ENCODE measurements at places on chromosomes 11 and 22.
A peak's percentile ranks its signal among the peaks of the same experiment; 100 is the strongest.

- ATAC-seq: peak; percentile 78
Measured at GRCh38 chr11:120302001-120302805, 22.9 kb upstream of the TLCD5 start.

DNA sequence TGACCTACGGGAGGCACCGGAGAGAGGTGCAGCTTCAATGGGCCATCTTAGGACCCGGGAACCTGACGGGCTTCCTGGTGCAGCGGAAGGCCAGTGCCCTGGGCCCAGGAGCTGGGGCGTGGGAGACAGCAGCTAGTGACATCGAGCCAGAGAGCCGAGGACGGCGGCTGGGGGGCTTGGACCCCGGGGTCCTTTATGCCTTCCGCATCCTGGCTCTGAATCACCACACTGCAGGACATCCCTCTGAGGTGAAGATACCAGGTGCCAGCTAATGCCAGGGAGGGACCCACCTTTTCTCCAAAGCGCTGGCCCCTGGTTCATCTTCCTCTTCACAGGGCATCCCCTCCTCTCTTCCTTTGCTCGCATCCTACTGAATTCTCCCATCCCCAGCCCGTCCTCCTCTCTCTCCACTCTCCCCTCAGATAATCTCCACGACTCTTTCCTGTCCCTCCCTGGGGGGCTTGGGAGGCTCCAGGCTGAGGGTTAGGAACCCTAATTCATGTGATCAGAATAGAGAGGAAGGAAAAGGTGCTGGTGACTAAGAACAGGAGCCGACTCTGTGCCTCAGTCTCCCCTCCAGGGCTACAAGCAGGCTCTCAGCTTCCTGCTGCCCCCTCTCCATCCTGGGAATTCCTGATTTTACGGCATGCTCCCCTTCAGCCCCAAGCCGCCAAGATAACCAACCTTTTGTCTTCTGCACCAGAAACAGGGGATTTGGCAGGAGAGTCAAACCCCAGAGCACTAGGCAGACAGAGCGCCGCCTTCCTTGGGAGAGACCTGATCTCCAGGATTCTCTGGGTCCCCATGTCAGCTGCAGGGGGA, 8.5 kb downstream of the VSIG10L2 start:
- no peak for ATAC-seq

- ATAC-seq: peak; percentile 40
Measured at GRCh38 chr11:79236541-79236971, 204.3 kb downstream of the TENM4 start.

DNA sequence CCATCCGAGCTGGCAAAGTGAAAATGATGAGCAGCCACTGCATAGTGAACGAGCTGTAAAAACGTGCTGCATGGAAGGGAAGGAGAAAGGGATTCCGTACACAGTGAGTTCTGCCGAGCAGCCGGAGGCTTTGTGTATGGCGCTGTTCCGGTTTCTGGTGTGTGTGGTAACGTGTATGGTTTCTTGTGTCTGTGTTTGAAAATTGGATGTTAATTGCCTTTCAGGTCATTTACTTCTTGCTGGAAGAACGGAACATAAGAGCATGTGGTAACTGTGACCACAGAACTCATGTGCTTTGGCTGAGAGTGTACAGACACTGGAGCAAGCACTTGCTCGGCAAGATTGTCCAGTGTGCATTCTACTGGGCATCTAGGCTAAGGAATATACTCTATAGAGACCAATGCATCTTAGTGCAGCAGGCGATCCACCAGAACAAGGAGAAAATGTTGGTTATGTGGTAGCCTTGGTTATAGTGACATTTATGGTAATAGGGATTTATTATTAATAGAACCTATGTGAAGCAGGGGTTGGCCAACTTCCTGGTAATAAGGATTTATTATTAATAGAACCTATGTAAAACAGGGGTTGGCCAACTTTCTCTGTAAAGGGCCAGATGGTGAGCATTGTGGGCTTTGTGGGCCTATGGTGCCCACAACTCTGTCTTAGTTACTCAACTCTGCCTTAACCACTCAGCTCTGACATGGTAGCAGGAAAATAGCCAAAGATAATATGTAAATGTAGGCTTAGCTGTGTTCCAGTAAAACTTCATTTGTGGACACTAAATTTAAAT, 49.2 kb downstream of the GRAMD1B start:
- no peak for ATAC-seq

GRCh38 chr11:103792981-103793468, 243.4 kb upstream of the DDI1 start:
- no peak for ATAC-seq

DNA sequence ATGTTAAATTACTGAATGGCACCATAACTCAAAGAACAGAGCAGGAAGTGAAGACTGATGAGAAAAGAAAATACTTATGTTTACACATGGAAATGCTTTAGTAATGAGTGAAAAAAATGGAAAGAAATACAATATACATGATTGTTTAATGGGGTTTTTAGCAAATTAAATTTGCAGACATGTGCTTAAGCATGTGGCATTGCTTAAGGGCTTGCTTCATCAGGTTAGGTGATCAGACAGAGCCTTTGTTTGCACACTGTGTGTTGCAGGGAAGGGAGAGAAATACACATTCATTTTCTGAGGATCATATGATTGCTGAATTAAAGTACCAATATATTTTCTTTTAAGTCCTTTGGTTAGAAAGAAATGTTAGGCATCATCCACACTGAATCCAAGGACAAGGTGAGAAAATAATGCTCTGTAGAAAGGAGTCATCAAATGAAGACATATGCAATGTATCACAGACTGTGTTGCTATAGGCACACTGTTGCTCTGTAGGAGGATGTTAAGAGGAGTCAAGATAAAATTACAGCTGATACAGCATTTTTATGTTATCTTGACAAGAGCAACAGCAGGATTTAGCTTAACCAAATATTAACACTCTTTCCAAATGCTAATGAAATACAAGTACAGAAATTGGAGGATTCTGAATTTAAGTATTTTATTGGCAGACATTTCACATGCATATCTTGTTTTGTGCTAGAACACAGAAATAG, 23.4 kb upstream of the ARHGAP20 start:
- ATAC-seq: no peak

GRCh38 chr11:124623861-124624525, 1.3 kb downstream of the TBRG1 start:
- no peak for ATAC-seq

GRCh38 chr22:49655168-49655812, 172.4 kb downstream of the BRD1 start:
- no peak for ATAC-seq

DNA sequence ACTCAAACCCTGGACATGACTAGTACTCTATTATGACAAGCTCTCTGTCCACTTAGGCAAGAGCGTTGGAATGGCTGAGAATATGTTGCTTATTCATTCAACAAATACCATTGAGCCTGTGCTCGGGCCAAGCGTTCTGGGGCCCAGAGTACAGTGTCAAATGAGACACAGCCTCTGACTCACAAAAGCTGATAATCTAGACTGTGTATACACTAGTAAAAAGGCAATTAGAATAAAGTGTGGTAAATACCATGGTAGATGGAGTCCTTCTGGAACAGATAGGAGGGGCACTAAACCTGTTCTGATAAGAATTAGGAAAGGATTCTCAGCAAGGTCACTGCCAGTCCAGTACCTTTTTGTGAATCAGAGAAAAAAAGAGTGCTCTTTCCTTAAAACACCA, 24.7 kb downstream of the KCNE3 start:
- ATAC-seq: peak; percentile 77

- no peak for ATAC-seq
Measured at GRCh38 chr11:66190786-66191185, 77.7 kb upstream of the RAB1B start.
